GM12891 (cell line): ENCODE measurements at places on chromosomes 3 and 15.

- no peak for DNase-seq
Observed at GRCh38 chr15:73153024-73153423, 100.8 kb downstream of the NEO1 start.

- DNase-seq: no peak
Observed at GRCh38 chr3:73530022-73530396, 94.7 kb downstream of the PDZRN3 start.

DNA sequence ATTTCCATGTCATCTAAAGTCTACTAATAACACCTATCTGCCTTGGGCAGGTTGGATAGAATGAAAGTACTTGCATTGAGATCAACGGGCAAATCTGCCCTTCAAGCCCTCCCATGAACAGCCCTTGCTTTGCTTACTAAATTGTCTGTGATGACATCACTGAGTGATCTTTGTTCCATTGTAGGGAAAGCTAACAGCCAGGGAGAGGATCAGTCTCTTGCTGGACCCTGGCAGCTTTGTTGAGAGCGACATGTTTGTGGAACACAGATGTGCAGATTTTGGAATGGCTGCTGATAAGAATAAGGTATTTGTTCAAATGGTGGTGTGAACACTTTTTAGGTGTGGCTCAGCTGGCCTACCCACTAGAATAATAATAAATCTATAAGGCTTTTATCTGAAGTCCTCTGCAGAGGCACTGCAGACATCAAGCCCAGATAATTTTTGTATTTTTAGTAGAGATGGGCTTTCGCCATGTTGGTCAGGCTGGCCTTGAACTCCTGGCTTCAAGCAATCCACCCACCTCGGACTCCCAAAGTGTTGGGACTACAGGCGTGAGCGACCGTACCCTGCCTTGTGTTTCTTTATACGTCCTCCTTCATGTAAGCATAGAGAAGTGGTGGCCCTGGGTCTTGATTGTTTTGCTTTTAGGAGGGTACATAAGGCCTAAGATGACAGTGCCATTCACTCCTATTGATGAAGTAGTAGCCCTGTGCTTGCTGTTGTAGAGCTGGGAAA is 5.7 kb downstream of the PCCB start:
- DNase-seq: no peak

GRCh38 chr3:39292961-39293360 is 13.1 kb upstream of the CX3CR1 start:
- DNase-seq: no peak

GRCh38 chr3:58074997-58075396 is 66.8 kb downstream of the FLNB start:
- DNase-seq: no peak

DNA sequence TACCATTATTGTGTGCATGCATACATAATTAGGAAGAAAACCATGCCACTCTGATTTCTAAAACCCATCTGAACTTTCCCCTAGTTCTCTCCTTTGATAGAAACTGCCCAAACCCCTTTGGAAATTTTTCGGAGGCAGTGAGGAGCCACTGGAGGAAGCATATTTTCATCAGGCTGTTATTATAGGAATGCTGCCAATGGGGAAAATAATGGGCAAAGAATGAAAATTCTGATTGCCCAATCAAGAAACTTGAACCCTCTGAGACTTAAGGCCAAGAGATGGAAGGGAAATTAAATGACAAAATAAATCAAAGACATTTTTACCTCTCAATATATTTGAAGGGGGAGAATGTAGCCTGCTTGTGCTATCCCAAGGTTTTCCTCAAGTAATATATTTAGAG is 376.0 kb upstream of the PDZRN3 start:
- DNase-seq: no peak

DNA sequence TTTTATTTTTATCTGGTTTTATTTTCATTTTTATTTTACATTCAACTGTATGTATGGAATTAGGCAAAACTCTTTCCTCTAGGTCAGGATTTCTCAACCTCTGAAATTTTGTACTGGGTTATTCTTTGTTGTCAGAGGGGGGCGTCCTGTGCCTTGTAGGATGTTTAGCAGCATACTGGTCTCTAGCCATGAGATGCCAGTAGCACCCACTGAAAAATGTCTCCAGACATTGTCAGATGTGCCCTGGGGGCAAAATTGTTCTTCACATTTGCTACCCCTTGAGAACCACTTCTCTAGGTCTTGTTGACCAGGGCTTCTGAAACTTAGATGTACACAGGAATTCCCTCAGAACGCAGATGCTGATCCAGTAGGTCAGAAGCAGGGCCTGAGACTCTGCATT is 5.4 kb downstream of the CHRNA5 start:
- no peak for DNase-seq

GRCh38 chr3:123909785-123910184 is 25.7 kb upstream of the MYLK start:
- DNase-seq: no peak

- DNase-seq: no peak
Observed at GRCh38 chr15:28084547-28084946, 14.6 kb downstream of the OCA2 start.

GRCh38 chr15:84715441-84716035 is 401 bp downstream of the SEC11A start:
- DNase-seq: no peak

DNA sequence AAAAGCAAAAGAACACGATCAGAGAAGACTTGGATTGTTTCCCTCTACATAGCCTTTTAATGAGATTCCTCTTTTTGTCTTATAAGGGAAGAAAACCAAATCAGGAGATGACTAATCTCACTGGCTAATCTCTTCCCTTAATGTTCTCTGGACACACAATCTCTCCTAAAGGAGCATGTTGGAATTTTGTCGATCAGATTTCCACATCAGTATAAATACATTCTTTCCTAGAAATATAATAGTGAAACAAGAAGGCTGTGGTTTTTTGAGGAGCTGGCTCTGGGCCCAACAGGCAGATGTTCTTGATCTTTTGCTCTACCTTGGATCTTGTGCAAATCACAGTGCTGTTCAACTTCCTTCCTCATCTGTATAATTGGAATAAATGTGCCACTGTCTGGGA is 94.0 kb downstream of the GTPBP8 start:
- no peak for DNase-seq

DNA sequence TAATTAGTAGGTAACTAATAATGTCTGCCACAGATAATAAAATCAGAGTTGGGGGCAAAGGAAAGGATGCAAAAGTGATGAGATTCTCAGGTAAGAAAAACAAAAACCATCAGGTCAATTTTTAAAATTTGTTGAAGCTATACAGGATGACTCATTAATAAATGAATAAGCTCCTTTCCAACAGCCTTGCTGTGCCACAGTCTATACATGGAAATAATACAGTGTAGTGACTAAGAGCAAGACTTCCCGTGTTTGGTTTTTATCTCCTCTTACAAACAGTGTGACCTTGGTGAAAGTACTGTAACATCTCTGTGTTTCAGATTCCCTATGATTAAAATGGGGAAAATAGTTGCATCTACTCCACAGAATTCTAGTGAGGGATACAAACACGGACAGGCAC is 331.6 kb downstream of the PYDC2 start:
- DNase-seq: no peak

DNA sequence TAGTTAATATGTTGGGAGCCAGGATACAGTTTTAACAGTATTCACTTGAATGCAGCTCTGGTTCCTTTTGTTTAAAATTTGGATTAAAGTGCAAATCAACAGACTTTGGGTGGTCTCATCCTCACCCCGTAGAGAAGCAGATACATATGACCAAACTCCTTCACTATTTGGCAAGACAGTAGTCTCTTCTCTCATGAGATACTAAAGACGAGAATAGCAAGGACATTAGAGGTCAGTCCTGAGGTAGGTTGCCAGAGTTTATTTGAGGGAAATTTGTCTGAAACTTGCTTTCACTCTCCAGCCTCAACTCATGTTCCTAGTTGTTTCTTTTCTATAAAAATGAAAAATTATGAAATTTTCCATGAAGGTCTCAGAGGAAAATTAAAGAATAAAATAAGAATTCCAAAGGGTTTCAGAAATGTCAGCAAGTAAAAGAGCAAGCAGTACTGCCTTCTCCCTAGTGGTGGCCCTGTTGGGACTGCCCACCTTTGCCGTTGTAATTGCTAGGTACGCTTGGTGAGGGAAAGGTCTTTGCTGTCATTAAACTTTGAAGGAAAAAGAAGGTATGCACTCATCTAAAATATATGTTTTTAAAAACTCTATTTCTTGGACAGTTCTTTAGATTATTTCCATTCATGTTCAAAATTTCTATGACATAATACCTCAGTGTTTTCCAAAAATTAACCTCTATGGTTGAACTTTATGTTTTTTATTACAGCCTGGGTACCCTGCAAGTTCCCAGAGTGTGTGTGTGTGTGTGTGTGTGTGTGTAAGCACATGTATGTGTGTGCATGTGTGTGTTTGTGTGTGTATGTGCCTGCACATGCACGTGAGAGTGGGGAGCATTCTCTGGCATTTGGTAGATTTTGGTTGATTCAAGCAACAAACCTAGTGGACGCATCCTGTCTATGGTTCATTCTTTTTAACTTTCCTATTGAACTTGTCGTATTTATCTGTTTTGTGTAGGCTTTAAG is 111.4 kb downstream of the CMSS1 start:
- no peak for DNase-seq

DNA sequence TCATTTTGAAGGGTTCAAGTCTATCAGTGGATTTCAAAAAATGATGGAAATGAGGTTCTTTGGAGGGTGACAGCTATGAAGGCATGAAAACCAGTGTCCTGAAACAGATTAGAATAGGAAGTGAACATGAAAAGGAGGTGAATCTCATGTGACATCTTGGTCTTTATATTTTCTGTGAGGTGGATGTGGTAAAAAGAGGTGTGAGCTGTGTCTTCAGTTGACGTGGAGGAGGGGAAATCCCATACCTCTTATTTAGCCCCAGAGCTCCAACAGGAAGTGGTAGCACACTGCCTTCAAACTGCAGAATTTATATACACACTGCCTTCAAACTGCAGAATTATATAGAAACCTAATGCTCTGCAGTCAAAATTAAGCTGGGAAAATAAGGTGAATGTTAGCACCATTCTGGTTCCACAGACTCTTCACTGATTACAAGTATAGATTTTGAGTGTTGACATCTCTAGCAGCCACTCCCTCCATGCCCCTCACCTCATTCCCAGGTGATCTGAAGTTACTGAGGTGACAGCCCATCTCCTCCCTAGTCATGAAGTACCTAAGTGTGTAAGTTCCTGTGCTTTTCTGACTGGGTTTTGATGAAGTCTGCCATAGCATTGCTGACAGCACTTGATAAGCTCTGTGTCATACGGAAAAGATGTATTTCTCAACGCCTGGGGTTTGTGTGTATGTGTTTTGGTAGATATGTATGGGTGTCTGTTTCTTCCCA is 2.7 kb downstream of the RAB8B start:
- DNase-seq: no peak

GRCh38 chr3:47365213-47366153 is 15.3 kb upstream of the PTPN23 start:
- no peak for DNase-seq

DNA sequence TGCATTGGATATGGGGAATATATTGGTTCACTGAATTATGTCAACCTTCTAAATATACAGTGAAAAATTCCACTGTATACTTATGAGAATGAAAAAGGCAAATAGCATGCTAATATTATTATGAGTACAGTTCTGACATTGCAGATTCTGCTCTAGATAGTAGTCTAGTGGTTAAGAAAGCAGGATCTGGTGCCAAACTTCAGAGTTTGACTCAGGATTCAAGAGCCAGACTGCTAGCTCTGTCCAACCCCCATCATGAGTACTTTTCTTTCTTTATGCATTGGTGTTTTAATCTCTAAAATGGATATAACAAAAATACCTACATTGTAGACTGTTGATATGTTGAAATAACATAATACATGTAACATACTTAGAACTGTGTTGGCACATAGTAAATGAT is 57.3 kb upstream of the PLSCR4 start:
- DNase-seq: no peak

- DNase-seq: no peak
Observed at GRCh38 chr3:187165144-187165543, 25.8 kb upstream of the RPL39L start.

GRCh38 chr15:101684384-101684783 is 32.2 kb upstream of the TM2D3 start:
- DNase-seq: no peak

- DNase-seq: no peak
Observed at GRCh38 chr15:42153874-42154211, 2.6 kb downstream of the PLA2G4F start.

GRCh38 chr15:77822631-77823230 is 190.0 kb upstream of the LINGO1 start:
- no peak for DNase-seq

- no peak for DNase-seq
Observed at GRCh38 chr15:42138411-42138810, 18.0 kb downstream of the PLA2G4F start.

DNA sequence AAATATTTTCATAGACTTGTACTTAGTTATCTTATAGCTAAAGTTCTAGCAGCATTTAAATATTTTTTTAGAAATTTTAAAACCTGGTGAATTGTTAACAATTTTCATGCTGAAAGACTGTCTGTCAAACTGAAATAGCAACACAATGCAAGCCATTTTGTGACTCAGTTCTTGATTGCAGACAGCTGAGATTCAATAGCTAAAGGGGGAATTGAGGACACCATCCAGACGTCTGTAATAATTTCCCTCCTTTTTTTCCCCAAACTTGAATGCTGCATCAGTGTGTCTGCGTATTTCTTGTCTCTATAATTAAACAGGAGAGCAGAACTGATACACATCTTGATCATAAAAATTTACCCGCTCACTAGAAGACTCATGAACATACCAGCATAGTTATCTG is 468.3 kb downstream of the GBE1 start:
- no peak for DNase-seq
